ENCODE measurements at places on chromosomes 2 and 18. TPM values are rescaled to one million over a fixed set of nuclear protein-coding genes. Genes with fewer than 3 reads are reported as not detected.

STEAP3 gene
- total RNA-seq, result 20.3 TPM

KIF5C gene
- total RNA-seq, result 3.4 TPM

NTSR2 gene
- total RNA-seq, result not detected

PTH2R gene
- total RNA-seq, result not detected

CFAP65 gene
- total RNA-seq, result not detected

INO80D gene
- total RNA-seq, result 33.5 TPM

TUBB8B gene
- total RNA-seq, result not detected

MC5R gene
- not detected for total RNA-seq

EFHD1 gene
- total RNA-seq, result 85.8 TPM

CHRND gene
- total RNA-seq, result not detected

SCN9A gene
- total RNA-seq, result 15.2 TPM

EHBP1 gene
- total RNA-seq, result 42.7 TPM

WIPF1 gene
- total RNA-seq, result 107 TPM

DNA sequence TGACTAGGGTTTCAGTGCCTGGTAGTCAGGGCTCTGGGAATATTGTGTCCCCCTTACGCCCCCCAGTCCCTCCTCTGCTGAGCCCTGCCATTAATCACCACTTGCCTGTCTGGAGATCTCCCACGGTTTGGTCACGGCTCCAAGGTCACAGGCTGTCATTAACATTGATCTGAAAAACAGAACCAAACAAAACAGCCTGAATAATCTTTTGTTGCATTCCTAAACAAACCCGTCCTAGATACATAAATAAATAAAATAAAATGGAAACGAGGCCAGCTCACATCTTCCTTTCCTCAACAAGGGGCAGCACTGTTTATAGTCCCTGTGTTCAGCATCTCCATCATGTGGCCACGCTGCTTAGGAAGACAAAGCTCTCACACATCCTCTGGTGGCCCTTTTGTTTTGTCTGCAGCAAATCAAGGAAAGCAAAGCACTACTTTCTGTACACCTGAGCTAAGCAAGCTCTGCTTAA is 282.8 kb downstream of the AGPS start:
- no peak for DNase-seq

GRCh38 chr2:226711606-226712296 is 87.9 kb downstream of the IRS1 start:
- DNase-seq, result no peak

DNA sequence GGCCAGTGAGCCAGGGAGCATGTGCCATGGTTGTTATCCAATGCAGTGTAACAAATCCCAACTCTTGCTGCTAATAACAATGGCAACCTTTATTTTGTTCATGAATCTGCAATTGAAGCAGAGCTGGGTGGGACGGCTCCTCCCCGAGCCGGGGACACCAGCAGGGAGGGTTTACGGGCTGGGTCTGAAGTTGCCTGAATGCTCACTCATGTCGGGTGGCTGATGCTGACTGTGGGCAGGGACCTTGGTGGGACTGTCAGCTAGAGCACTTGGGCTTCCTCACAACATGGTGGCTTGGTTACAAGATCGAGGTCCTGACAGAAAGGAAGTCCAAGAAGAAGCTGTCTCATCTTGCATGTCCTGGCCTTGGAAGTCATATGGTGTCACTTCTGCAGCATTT is 264.5 kb downstream of the NDUFA10 start:
- DNase-seq, result peak; percentile 41

- no peak for DNase-seq
These were observed 166.7 kb upstream of the SLC39A10 start for GRCh38 chr2:195490319-195490718.

DNA sequence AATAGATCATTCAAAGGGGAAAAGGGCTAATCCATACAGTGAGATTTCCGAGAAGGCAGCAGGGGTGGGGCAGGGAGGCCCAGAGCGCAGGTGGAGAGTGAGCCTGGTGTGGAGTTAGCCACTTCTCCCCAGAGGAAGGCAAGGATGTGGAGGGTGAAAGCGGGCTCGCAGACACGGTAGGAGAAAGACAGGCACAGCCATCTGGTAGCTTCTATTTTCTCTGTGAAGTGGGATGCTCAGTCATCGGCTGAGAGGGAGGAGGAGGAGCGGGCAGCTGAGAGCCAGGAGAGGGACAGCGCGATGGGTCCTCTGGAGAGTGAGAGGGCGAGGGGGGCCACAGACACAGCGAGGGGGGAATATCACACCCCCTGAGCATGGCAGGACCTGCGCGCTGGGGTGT is 153.3 kb upstream of the NDUFV2 start:
- DNase-seq, result no peak

DNA sequence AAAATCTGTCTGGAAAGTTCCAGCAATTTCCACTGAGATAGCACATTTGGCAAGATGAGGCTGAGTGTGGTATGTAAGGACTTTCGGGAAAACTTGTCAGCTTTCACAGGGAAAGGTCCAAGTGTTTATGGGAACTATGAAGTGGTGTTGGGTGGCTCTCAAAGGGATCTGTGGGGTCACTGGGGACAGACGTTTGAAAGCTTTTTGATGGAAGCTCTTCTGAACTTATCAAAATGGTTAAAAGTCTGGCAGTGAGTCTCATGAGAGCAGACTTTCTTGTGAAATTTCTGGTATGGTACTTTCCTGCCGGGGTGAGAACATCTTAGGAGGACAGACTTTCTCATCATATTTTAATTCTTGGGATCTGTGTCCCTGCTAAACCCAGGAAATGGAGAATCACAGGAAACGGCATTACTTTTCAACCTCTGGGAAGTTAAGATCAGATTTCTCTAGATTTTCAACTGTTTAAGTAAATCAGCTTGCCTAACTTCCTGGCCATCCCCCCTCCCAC is 546.3 kb upstream of the ZEB2 start:
- no peak for DNase-seq

DNA sequence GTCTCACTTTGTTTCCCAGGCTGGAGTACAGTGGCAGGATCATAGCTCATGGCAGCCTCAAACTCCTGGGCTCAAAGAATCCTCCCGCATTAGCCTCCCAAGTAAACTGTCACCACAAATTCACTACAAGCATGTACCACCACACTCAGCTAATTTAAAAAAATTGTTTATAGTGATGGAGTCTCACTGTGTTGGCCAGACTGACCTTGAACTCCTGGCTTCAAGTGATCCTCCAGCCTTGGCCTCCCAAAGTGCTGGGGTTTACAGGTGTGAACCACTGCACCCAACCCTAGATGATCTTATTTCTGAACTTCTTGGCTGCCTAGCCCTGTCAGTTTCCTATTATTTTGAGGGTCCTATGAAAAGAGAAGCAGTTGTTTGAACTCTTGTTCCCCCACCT is 14.8 kb downstream of the DYNC2LI1 start:
- no peak for DNase-seq

GRCh38 chr2:175880-176820 is 87.7 kb downstream of the SH3YL1 start:
- DNase-seq, result no peak

GRCh38 chr2:53131416-53131815 is 636.2 kb upstream of the CHAC2 start:
- no peak for DNase-seq

DNA sequence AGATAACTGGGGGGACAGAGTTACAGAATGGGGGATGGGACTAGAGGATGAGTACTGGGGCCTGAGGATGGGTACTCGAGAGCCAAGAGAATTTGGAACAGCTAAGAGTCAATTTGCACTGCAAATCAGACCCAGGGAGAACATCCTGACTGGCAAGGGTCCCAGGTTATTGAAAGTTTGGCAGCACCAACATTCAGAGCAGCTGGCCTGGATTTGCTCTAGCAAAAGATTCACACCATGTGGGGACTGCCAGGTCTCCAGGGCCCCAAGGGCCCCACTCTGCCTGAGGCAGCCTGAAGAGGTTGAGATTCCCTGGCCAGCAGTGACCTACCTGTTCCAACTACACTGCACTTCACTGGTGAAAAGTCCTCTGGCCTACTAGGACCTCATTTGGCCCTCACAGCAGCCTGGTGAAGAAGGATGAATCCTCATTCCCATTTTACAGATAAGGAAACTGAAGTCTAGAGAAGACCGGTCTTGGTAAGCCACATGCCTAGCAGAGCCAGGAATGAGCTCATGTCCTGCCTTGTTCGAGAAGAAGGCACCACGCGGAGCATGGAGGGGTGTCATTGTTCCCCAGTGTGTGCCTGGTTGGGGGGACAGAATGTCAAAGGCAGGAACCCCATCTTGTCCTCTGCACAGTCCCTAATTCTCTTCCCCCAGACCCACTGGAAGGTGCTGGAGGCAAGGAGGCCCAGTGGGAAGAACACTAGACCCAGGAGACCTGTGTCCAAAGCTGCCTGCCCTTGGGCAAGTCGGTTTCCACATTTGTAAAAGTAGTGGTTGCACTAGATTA is 258.6 kb downstream of the TNS1 start:
- no peak for DNase-seq

DNA sequence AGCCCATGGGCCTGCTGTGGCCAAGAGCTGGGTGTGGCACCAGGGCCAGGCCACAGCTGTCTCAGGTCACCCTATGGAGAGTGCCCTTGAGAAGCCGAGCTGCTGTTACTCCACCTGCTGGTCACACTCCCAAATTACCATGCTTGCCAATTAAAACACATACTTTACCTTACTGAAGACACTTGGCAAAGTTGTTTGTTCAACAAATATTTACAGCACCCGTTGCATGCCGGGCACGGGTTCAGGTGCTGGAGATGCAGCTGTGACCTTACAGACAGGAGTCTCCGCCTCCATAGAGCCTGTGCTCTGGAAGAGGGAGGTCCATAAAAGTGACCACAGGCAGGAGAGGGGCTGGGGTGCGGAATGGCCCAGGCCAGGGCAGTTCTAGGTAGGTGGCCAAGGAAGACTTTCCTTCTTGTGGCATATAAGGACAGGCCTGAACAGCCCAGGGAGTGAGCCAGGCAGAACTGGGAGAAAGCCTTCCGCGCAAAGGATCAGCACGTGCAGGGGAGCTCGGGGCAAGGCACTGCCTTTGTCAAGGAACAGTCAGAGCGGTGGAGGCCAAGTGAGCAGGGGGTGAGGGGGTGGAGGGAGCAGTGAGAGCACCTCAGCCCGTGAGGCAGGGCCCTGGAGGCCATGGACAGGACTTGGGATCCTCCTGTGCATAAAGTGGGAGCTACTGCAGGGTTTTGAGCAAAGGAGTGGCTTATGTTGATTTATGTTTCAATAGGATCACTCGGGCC is 23.6 kb upstream of the RBM44 start:
- DNase-seq, result no peak

GRCh38 chr2:74399785-74400184 is 19.7 kb upstream of the DCTN1 start:
- no peak for DNase-seq

GRCh38 chr2:70613521-70613920 is 59.9 kb upstream of the TGFA start:
- no peak for DNase-seq

DNA sequence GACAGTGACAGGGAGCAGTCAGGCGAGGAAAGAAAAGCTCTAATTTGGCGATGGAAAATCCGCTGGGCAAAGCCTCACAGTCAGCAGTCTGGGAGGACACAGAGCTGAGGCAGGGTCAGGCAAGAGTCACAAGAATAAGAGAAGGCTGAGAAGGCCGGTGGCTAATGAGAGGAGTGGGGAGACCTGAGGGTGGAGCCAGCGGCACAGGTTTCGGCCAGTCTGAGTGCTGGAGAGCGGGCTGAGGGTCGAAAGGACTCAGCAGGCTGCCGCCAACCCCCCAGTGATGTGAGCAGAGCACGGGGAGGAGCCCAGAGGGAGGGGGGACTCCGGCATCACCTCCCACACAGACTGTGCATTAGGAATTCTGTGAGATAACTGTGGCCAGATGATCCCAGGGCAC is 500.6 kb upstream of the MYT1L start:
- peak; percentile 55 for DNase-seq

GRCh38 chr2:176589825-176590440 is 320.7 kb downstream of the MTX2 start:
- DNase-seq, result no peak

GRCh38 chr18:25177631-25178030 is 174.3 kb downstream of the ZNF521 start:
- DNase-seq, result no peak

DNA sequence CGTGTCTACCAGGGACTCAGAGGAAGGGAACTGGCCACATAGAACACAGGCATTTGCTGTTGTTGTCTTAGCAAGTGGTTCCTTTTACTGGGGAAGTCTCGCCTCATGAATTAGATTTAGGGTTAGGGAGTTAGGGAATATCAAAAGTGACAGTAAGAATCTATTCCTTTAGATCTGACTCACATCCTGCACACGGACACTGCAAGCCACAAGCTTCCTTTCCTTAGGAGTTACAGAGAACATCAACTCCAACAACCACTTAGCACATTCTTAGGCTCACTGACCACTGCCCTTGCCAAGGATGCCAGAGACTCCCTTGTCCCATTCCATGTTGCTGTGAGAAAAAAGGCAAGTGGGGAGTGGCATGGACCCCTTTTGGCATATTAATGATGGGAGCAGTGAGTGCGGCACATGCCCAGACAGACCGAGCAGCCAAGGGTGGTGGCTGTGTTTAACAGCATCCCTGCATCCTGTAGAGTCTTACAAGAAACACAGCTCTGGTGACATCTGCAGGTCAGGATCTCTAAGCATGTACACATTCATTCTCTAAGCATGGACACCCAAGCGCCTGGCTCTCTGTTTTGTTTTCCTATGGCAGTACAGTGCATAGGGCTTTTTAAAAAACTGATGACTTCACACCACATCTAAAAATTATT is 745.6 kb upstream of the RAB6C start:
- DNase-seq, result no peak

GRCh38 chr2:188984680-188985079 is 10.5 kb downstream of the COL3A1 start:
- no peak for DNase-seq

GRCh38 chr18:37421341-37422077 is 144.1 kb downstream of the CELF4 start:
- no peak for DNase-seq

DNA sequence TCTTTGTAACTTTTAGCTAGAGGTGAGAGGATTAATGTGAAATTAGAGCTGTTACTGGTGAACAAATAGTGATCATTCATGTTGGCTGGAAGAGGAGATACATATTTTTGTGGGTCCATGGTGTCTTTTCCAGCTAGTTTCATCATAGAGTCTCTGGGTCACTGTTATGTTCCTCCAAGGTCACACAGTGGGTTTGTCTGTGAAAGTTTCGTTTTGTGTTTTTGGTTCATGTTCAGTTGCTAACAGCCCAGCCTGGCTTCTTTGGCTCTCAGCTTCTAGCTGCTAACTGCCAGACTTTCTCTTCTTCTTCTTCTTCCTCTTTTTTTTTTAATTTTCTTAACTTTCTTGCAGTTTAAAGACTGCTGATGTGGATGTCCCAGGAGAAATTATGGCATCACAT is 480.0 kb upstream of the SYT4 start:
- no peak for DNase-seq

DNA sequence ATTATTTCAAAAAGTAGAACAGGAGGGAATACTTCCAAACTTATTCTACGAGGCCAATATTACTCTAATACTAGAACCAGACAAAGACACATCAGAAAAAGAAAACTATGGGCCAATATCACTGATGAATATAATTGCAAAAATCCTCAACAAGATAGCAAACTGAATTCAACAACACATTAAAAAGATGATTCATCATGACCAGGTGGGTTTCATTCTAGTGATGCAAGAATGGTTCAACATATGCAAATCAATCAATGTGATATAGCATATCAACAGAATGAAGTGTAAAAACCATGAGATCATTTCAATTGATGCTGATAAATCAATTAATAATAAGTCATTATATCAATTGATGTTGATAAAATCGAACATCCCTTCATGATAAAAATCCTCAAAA is 22.4 kb upstream of the EML6 start:
- DNase-seq, result no peak

Measured in aorta (tissue), 5 donors.